ENCODE measurements at places on chromosomes 13 and 19.

- DNase-seq: no peak
These were observed 32.0 kb downstream of the KLF5 start for GRCh38 chr13:73090823-73091187.

DNA sequence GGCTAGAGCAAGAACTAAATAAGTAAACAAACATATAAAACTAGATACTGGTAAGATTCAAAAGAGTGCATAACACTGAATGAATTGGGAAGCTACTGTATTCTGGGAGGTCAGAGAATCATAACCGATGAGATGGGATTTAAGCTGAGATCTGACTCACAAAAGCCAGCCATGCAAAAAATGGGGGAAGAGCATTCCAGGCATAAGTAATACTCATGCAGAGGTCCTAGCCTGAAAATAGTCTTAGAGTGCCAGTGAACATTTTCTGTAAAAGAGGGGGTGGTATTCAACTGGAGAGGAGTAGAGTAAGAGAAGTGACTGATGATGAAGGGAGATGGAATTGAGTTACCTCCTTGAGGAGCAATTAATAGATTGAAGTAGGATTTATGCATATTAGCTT is 872.0 kb upstream of the GPC6 start:
- DNase-seq: peak; percentile 1

DNA sequence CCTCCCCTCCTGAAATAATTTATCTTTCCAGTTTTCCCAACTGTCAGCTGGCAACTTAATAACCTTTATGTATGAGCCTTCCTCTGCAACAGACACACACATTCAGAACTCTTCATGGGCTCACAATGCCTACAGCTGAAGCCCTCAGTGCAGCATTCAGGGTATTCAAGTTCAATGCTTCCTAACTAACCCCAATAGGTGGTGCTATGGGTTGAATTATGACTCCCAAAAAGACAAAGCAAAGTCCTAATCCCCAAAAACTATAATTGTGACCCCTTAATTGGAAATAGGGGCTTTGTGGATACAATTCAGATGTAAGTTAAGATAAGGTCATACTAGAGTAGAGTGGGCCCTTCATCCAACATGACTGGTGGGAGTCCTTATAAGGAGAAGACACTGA is 202.2 kb downstream of the SUCLA2 start:
- peak; percentile 31 for DNase-seq

- peak; percentile 39 for DNase-seq
These were observed at the start of gene ATP1A3 for GRCh38 chr19:41993612-41994483. Gene ATP1A3, minus strand, starts transcription at chr19:41994230. Its CDS starts 154 bp downstream, at chr19:41994076.

- no peak for DNase-seq
These were observed 24.9 kb downstream of the SLC8A2 start for GRCh38 chr19:47446534-47447469.

DNA sequence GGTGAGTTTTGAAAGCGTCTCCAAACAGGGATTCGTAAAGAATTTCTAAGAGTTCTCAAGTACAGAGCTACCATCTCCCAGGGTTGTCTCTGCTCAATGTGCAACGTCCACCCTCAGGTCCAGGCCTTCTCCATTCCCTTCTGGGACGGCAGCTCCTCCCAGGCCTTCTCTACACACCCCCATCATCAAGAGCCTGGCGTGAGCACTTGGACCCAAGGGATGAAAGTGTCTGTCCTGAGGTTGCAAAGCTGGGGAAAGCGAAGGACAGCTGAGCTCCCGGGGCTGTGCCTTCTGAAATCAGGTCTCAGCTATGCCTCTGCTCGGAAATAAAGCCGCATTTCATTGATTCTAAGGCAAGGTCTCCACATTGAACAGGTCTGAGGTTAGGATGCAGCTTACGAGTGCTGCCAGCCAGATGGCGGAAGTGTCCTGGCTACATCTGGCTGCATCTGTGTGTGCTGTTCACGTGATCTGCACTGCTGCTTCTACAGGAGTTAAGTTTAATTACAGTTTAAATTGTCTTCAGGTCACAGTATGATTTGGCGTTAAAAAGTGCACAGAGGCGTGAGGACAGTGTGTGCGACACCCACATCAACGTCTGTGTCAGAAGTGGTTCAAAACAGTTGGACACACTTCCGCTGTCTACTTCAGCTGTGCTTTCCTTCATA is 27.0 kb upstream of the MIER2 start:
- no peak for DNase-seq

DNA sequence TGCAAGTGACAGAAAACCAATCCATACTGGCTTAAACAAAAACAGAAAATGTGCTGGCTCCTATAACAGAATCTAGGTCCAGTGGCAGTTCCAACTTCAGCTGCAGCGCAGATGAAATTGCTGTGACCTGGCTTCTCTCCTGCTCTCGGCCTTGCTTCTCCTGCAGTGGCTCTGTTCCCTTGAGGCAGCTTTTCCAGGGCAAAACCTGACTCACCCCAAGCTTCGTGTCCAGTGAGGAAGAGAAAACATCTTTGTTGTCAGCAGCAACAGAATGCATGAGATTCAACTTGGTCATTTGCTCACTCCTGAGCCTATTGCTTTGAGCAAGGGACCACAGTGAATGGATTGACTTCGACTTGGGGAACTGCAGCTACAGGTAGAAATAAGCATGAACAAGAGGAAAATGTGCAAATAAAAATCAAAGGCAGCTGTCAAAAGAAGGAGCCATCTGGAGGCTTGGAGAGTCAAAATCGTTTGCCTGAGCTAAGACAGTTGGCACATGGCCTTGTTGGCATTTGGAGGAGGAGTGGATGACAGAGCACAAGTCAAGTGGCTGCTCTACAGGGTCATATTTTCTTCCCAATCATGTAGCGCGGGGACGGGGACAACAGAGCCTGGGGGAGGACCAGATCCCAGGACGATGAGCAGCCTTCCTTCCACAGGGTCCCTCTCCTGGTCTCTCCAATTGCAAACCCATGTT is 523.4 kb downstream of the FGF9 start:
- DNase-seq: no peak

DNA sequence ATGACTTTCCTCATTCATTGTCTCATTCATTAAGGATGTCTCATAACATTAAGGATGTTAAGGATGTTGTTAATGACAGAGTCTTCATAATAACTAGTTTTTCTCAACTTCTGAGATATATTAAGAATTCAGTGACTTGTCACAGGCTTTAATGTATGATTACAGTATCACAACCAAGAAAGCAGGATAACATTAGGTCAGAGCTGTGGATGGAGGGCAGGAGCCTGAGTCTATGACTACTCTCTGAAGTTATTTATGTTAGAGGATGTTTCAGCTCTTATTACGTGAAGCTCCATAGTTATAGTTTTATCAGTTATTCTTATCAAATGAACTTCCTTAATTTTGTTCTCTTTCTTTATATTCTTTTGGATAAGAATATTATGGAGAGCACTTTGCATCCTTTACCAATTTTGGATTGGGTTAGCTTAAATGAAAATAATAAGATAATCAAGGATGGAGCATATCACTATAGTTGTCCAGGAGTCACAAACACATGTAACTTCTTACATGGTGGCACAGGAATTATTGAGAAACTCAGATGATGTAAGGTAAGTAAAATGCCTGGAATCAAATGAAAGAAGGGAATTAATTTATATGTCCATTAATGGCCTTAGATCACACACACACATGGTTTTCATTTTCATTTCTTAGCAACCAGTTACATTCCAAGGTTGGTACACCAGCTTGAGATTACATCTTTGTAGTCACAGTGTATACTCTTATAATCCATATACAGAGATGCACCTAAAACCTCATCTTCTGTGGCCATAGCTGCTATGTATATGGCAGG is 57.0 kb downstream of the SLC10A2 start:
- no peak for DNase-seq

DNA sequence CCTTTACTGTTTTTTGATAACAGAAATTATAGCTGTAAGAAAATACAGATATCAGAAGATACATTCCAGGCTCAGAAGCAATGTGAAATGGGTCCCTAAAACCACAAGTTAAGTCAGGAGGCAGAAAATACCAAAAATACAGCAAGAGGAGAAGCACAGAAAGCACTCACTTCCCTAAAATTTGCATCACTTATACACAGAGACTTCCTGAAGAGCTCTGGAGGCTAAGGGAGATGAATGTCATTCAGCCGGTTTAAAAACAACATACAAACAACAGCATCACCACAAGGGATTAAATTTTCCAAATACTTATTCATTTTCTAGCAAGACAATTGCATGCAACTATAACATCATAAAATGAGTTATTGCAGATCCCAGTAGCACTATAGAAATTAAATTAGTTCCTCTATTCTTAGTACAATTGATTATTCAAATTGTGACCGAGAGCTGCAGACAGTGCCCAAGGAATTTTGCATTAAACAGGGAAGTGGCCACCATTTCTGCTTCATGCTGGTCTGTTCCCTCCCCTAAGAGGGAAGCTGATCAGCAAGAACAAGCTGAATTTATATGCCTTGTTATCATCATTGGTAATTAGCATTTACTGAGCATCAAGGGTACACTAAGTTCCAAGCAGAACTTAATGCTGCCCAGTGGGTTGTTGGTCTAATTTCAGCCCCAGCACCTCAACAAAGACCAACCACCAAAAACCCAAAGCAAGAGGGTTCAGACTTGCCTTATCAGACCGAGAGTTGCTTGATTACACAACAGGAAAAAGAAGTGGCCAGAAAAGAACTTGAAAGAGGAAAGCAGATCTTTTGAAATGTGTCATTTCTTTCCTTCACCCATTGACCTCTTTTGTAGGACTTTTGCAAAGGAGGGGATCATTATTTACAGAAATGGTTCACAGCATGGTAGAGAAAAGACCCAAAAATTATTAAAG is 140.7 kb downstream of the KCTD12 start:
- DNase-seq: no peak

DNA sequence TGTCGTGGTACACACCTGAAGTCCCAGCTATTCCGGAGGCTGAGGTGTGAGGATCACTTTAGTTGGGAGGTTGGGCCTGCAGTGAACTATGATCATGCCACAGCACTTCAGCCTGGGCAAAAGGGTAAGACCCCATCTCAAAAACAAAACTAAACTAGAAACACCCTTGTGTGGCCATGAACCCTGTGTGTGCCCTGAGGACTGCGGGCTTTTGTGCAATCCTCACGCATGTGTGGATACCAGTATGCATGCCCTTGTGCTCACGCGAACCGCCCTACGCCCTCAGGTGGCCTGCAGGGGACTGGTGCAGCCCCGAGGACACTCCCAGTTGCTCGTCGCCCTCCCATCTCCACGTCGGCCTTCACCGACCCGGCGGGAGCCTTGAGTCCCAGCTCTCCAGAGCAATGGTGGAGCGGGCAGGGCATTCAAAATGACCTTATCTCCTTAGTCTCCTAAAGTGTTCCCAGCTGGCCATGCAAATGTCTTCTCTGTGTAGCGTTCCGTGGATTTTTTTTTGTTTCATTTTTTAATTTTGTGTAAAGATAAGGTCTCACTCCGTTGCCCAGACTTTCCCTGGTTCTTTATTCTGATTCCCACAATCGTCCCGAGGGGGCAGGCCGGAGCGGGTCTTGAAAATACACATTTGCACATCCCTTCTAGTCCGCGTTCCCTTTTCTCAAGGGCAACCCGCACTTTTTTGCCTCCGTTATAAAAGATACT is 868 bp upstream of the EGLN2 start:
- peak; percentile 79 for DNase-seq

Measured in M059J (cell line).